SK-MEL-5 (cell line): ENCODE measurements at places on chromosomes 16 and 17.

- DNase-seq, result peak; percentile 53
Measured at GRCh38 chr17:4362141-4362540, 4.3 kb downstream of the UBE2G1 start.

DNA sequence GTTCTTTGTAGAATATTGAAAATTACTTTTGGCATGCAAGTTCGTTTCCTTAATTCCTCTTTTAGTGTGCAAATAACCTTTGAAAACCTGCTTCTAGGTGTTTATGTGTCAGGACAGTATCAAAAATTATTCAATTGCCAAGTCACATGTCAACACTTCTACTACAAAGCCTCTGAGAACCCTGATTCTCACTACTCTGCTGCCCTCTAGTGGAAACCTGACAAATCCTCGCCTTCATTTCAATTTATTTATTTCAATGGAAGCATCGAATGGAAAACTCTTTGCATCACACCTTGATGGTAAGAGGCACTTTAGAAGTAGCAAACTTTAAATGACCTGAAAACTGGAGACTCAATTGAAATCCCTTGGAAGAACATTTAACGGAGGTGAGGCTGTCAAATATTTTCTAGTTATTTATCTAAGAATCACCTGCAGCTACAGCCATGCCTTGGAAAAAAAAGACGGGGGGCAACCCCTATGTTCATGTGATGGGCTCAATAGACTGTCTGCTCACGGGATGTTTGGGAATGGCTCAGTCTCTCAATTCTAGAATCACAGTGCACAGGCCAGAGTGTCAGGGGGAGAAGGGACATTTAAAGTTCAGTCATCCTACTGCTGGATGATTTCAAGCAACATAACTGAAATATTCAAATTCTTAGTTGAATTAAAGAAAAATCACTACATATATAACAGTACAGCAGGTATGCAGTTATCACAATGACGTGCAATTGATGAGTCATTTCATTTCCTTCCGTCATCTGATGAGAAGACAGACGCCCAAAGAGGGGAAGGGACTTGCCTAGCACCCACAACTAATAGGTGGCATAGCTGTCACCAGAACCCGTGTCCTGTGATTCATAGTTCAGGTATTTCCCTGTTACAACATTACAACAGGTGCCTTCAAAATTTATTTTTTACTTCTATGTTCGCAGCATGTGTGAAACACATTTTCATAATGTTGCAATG lies 563.9 kb downstream of the TOX3 start:
- peak; percentile 75 for DNase-seq

- DNase-seq, result no peak
Measured at GRCh38 chr16:84791088-84791487, 28.7 kb upstream of the CRISPLD2 start.

- DNase-seq, result no peak
Measured at GRCh38 chr16:85601272-85601639, 11.9 kb upstream of the GSE1 start.

DNA sequence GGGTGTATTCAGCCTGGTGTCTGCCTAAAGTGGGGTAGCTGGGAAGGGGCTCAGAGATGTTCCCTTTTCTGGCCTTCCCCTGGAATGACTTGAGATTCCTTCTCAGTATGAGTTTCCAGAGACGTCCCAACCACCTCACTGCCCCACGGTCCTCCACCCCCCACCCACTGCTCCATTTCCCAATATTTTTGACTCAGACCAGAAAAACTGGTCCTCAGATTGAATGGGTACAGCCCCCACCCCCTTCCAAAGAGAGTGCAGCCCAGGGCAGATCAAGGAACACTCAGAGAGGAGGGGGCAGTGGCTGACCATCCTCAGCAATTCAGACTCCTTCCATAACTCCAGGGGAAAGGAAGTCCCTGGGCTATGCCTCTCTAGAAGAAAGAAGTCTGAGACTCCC lies 3.2 kb downstream of the ACLY start:
- DNase-seq, result no peak

DNA sequence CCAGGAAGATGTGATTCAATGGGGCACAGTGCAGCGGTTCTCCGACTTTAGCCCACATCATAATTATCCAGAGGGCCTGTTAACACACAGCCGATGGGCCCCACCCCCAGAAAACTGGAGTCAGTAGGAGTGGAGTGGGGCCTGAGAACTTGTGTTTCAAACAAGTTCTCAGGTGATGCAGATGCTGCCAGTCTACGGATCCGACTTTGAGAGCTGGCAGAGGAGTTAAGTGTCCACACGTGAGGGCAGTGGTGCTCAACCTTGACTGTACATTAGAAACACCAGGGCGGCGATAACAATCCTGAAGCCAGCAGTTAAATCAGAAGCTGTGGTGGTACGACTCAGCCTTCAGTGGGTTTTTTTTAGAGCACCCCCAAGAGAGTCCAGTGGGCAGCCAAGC lies 75.0 kb downstream of the GPRC5B start:
- no peak for DNase-seq

DNA sequence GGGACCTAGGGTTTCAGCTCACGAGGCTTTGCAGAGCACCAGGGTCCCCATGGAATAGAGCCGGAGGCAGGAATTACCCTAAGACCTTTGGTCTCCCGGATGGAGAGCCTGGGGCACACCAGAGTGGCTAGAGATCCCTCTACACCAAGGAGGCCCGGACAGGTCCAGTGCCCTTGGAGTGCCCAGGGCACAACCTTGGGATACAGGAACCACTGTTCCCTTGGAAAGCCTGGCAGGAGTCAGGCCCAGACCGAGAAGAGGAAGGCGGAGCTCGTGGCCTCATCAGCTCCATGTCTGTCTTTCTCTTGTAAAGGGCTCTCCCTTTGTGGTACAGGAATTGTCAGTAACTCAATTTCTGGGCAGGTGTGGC lies 3.8 kb upstream of the DBNDD1 start:
- peak; percentile 15 for DNase-seq

- DNase-seq, result no peak
Measured at GRCh38 chr17:36740157-36740556, 138.8 kb downstream of the MRM1 start.

GRCh38 chr16:24748242-24748641 lies 18.8 kb downstream of the TNRC6A start:
- DNase-seq, result peak; percentile 38

- peak; percentile 34 for DNase-seq
Measured at GRCh38 chr17:40582328-40582901, 17.1 kb upstream of the CCR7 start.

DNA sequence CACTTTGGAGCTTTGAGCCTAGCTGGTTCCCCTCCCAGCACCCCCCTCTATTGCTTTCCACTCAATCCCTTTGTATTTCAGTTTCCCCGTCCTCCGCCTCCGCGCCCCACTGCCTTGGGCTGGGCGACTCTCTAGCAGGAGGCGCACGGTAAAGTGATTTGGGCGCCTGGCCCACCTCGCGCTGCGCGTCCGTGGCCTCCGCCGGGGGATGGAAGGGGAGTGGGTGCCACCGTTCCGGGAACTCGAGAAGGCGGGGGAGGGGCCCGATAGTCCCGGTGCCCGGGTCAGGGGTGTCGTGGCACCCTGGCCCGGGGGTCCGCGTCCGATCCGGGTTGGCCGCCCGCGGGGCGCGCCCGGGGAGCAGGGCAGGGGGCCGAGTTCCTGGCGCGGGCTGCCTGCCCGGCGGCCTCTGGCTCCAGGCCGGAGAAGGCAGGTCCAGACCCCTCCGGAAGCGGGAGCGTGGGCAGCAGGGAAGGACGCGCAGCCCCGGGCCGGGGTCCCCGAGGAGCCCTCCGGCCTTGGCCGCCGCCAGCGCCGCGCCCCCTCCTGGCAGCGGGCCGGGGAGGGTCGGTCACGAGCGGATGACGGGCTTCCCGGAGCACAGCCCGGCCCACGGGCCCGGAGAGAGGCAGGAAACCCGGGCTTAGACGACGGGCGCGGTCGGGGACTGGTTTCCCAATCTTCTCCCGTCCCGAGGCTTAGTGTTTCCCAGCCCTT lies 15.8 kb downstream of the MEOX1 start:
- DNase-seq, result no peak

DNA sequence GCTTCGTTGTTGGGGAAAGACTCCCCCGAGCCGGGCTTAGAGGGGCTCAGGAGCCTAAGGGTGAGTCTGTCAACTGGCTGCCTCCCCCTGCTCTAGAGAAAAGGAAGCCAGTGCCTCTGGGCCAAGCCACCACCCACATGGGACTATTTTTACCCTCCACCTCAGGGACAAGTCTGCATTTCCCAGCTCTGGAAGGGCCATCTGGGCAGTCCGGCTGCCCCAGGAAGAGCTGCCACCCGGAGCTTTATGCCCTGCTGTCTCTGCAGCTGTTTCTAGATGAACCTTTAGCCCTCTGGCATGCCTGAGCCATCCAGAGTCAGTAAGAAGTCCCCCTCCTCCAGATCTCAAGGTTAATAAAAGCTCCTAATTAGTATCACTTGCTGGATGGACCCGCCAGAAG lies 5.3 kb upstream of the RPRML start:
- DNase-seq, result no peak

DNA sequence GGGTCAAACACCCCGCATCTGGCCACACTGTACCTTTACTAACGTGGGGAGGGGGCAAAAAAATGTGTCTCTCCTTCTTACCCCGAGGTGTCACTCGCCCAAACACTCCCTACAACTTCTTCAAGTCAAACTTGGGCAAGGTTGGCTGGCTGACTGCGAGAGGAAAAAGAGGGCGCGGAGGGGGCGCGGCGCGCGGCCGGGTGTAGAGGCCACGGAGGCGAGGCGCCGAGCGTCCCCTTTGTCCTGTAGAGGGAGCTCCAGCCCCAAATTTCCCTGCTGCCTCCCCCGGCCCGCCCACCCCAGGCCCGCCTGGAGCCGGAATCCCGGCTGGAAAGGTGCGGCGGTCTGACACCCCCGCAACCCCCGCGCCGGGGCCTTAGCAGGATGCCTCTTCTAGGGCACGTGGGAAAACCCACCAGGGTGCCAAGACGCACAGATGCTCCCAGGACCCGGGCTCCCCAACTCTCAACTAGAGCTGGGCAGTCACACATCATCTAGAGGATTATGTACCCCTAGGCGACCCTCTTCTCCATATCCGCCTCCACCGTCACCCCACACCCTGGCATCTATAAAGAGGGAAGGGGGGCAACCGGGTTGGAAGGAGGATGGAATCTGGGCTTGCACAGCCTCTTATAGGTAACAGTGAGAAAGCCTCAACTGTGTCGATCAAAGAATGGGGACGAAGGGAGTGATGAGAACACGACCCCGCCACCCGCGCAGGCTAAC lies 4.2 kb downstream of the IRX3 start:
- DNase-seq, result no peak

DNA sequence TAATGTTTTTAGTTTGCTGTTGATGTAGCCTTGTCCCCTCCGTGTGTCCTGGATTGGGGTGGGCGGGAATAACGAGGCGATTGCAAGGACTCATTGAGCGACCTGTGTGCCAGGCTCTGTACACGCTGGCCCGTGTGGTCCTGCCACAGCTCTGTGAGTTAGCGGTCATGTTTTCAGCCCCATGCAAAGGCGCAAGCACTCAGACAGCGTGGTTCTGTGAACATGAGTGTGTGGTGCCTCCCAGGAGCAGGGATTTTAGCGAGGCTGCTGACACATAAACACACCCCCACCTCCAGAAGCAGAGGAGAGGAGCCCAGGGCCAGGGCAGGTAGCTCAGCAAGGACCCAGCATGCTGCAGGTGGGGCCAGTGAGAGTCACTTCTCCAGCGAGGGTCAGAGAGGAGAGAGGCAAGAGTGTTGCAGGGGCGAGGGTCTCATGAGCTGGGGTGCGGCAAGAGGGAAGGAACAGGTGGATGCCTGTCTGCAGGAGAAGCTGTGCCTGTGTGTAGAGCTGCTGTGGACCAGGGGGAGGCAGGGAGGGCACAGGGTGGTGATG lies 115.3 kb downstream of the OR1D5 start:
- no peak for DNase-seq

GRCh38 chr16:49452578-49452977 lies 79.0 kb downstream of the C16orf78 start:
- DNase-seq, result no peak

DNA sequence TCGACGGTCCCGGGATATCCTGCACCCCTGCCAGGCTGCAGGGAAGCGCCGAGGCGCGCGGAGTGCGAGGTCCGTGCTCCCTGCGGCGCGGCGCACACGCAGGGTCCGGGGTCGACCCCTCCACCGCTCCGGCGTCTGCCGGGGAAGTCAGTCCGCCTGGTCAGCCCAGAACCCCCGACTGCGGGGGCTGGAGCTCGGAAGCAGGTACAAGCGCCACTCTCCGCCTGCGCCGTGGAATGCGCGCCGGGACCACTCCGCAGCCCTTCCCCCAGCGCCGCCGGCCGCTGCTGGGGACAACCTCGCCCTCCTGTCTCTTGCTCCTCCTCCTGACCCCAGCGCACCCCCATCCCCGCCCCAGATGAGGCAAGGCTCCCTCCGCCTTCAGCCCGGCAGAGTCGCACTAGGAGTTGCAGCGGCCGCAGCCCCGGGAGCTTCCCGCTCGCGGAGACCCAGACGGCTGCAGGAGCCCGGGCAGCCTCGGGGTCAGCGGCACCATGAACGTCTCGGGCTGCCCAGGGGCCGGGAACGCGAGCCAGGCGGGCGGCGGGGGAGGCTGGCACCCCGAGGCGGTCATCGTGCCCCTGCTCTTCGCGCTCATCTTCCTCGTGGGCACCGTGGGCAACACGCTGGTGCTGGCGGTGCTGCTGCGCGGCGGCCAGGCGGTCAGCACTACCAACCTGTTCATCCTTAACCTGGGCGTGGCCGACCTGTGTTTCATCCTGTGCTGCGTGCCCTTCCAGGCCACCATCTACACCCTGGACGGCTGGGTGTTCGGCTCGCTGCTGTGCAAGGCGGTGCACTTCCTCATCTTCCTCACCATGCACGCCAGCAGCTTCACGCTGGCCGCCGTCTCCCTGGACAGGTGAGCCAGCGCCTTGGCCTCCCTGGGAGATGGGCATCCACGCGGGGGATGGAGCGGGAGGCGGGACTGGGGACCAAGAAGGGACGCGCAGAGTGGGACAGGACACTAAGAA lies at the start of gene GALR2:
Gene GALR2 (plus strand): TSS at position 392 of the 974 bp plus-strand sequence. CDS start 103 bp downstream, at position 495.
- no peak for DNase-seq

- peak; percentile 66 for DNase-seq
Measured at GRCh38 chr17:33520426-33521330, 227.6 kb upstream of the ASIC2 start.

- peak; percentile 51 for DNase-seq
Measured at GRCh38 chr17:36463916-36464764, 22.3 kb upstream of the ZNHIT3 start.

DNA sequence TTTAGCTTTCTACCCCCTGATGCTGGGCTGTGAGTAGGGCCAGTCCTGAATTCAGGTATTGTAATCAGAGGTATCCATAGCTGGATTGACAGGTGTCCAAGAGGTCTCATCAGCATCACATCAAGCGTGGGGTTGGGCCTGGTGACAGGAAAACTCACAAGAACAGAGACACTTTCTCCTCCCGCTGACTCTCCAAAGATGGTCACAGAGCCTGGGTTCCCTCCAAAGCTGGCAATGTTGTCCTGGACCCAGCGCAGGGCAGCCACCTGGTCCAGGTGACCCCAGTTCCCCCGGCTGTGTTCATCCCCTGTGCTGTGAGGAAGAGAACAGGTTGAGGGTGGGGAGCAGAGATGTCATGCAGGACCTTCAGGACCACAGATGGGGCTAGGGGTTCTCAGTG lies 11.7 kb downstream of the CES1 start:
- DNase-seq, result no peak

GRCh38 chr17:73470316-73470826 lies 158.6 kb upstream of the CDC42EP4 start:
- no peak for DNase-seq
